A549 (cell line): ENCODE measurements at places on chromosomes 3 and 15. TPM values are rescaled to one million over a fixed set of nuclear protein-coding genes. Genes with fewer than 3 reads are reported as not detected.

SLC12A6 gene
- 5.4 to 7.1 TPM (median 6.0 TPM) in 3 replicates for polyA plus RNA-seq

- no peak for DNase-seq
Measured at GRCh38 chr3:5041315-5041714, 62.1 kb downstream of the BHLHE40 start.

DNA sequence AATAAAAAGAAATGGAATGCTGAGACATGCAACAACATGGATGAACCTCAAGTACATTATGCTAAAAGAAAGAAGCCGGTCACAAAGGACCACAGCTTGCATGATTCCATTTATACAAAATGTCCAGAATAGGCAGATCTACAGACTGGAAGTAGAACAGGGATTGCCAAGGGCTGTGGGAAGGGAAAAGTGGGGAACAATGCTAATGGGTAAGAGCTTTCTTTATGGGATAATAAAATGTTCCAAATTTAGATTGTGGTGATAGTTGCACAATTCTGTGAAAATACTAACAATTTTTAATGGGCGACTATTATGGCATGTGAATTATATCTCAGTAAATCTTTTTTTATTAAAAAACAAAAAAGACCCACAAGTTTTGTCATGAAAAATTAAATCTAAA, 106.2 kb downstream of the TMCO5A start:
- DNase-seq: no peak

BHLHE40 gene
- polyA plus RNA-seq: 65.7 to 105 TPM (median 102 TPM) in 3 replicates

DNA sequence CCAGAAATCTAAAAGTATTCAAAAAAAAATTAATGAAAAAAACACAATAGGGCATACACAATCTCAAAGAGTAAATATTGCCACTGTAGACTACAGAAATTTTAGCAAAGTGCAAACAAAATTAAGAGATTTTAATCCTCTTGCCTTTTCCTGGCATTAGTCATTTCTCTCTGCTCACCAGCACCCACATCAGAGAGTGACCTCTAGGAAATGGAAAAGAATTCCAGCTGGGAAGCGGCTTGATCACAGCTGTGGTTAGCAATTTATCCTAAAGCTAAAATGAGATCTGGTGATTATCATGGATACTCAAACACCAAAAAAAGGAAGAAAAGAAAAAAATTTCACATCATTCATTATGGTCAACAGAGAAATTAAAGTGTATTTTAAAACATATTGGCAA, 7.5 kb downstream of the CSNK1G1 start:
- no peak for DNase-seq
